ENCODE measurements at places on chromosomes 7 and 10.

DNA sequence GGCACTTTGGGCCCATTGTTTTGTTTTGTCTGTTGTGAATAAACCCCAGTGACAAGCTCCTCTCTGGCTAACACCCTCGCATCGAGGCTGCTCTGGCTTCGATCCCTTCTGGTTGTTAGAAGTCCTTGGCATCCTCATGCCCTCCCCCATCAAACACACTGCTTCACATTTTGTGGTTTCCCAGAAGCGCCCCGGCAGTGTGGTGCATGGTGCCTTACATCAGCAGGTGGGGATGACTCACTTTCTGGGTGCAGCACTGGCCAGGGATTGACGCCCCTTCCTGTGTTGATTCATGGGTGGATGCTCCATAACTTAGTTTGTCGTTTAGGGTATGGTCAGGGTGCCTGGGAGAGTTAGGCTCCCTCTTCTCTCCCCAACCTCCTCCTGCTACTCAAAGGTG is 51.4 kb downstream of the PLPP4 start:
- no peak for DNase-seq

GRCh38 chr10:100655760-100656421 is 89.5 kb upstream of the PAX2 start:
- DNase-seq: no peak

DNA sequence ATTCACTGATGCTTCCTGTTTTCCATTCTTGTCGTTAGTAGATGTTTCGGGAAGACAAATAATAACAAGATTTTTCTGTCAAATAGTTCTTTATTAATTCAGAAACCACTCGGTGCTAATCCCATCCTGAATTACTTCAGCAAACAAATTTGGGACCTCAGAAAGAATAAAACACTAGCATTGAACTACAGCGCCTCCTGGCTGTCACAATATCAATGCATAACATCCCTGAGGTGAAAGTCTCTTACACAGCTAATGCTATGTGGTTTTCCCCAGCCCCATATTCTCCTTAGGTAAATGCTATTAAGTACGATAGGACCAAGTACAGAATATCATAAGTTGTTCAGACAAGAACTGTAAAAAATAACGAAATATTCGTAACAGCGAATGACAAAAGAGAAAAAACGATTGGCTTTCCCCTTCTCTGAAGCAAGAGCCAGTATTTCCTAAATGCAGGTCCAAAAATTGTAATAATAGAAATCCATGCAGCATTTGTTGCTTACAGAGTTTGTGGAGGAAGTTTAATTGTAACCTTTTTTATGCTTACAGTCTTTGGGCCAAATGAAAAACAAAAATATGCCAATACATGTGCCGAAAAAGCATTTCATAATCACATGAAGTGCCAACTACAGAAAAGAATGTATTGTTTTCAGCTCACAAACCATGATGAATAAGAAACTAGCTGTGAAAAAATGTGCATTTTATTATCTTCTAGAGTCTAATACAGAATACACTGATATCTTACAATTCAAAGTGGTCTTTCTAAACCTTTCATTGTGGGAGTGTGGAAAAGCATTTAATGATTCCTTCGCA is 47.3 kb downstream of the MYPN start:
- DNase-seq: peak; percentile 57

GRCh38 chr7:34096198-34096651 is 190.9 kb downstream of the BMPER start:
- no peak for DNase-seq

- DNase-seq: peak; percentile 73
Observed at GRCh38 chr10:22666287-22667092, 47.9 kb downstream of the PIP4K2A start.

DNA sequence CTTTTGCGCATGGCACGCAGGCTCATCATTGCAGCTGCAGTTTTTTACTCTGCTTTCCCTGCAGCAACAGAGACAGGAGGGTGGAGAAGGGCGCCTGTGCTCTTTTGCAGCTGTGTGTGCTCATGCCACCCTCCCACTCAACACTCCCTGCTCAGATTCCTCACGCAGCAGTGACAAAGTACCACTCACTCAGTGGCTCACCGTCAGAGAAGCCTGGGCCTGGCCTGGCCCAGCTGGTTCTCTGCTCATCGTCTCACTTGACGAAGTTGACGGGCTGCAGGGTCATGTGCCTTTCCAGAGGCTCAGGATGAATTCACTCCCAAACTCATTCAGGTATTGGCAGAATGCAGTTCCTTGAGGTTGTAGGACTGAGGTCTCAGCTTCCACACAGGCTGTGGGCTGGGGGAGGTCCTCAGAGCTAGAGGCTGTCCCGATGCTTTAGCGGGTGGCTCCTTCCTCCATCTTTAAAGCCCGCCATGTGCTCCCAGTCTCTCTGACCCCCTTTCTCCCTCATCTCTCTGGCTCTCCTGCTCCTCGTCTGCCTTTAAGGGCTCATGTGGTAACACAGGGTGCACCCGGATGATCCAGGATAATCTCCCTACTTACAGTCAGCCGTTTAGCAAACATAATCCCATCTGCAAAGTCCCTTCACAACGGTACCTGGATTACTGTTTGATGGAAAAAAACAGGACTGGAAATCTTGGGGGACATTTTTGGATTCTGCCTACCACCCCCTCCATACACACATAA is 25.8 kb downstream of the PTPRE start:
- no peak for DNase-seq

DNA sequence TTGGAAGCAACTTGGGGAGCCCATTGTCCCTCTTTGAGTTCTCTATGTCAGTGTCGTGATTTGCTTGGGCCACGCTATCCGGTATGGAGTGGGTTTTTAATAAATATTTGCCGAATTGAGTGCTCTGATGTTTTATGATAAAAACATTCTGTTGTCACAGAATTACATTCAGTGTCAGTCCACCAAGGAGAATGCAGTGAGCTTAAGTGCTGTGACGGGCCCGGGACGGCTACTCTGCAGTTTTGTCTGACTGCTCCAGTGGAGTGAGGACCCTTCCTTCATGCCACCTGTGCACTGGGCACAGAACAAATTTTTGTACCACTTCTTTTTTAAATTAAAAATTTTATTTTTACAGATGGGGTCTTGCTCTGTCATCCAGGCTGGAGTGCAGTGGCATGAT is 76.0 kb downstream of the CARD11 start:
- DNase-seq: no peak

DNA sequence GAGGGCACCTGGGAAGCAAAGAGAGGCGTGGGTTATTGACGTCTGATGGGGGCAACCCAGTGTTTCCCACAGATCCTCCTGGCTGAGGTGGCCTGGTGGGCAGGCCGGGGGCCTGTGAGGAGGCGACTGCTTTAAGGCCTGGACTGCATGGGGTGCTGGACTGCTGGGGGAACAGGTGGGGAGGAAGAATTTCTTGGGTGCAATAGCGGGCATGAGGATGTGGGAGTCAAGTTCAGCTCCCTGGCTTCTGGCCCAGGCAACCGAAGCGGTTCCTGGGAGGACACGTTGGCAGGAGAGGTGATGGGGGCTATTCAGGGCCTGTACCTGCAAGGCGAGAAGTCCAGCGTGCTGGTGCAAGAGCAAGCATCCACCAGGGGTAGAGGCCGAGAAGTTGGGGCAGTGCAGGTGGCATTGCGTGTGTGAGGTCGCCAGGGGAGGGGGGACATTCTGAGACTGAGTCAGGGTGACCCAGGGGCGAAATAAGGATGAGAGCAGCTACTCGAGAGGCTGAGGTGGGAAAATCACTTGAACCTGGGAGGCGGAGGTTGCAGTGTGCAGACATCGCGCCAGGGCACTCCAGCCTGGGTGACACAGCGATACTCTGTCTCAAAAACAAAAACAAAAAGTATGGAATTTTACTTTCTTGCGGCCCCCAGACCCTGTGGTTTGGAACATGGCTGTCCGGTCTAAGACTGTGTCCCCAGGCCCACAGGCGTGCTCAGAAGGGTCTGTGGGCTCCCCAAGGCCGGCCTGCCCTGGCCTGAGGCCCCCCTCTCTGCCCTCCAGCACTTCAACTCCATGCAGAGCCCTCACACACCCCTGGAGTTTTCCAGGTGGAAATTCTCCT is 53.6 kb upstream of the ELN start:
- DNase-seq: no peak

GRCh38 chr7:81415181-81415580 is 354.7 kb downstream of the HGF start:
- DNase-seq: no peak

DNA sequence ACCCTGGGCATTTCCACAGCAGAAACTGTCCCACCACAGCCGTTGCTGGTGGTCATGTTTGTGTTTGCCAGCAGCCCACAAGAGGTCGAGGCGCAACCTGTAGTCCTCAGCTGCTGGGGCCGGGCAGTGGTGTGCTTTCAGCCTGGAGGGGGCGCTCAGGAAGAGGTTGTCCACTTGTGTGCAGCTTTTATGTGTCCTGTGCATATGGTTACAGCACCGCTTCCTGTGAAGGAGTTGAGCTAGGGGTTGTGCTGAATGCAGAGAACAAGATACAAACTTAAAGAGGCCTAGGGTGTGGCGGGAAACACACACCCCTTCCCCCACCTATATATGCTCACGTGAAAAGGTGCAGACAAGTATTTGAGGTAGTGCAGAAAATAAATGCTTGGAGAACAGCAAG is 29.5 kb upstream of the PFKFB3 start:
- no peak for DNase-seq

DNA sequence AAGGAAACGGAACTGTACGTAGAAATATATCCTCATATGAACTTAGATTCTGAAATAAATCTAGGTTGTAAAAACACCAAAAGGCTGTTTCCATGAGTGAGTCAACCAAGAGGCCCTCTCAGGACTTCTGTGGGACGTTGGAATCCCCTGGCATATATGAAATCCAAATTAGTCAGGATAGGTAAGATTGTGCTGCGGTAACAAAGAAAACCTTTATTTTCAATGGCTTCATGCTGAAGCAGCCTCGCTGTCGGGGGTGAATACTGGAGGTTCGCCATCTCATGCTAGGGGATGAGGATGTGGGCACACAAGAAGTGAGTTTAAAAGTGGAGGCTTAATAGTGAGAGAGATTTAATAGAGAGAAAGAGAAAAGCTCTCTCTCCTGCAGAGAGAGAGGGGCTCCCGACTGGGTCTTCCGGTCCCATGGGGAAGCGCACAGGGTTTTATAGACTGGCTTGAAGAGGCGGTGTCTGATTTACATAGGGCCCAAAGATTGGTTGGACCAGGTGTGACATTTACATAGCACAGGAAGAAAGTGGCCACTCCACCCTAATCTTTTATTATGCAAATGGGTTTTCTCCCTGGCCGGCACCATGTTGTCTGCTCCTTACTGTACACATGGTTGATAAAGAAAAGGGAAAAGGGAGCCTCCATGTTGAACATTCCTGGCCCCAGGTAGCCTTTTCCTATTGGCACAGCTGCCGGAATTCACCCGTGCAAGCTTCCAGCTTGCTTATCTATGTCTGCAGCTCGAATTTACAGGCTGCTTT is 52.3 kb upstream of the SEPHS1 start:
- no peak for DNase-seq

- DNase-seq: no peak
Observed at GRCh38 chr10:11010582-11010981, 7.1 kb upstream of the CELF2 start.

GRCh38 chr7:129776362-129776722 is 164.8 kb downstream of the NRF1 start:
- no peak for DNase-seq

DNA sequence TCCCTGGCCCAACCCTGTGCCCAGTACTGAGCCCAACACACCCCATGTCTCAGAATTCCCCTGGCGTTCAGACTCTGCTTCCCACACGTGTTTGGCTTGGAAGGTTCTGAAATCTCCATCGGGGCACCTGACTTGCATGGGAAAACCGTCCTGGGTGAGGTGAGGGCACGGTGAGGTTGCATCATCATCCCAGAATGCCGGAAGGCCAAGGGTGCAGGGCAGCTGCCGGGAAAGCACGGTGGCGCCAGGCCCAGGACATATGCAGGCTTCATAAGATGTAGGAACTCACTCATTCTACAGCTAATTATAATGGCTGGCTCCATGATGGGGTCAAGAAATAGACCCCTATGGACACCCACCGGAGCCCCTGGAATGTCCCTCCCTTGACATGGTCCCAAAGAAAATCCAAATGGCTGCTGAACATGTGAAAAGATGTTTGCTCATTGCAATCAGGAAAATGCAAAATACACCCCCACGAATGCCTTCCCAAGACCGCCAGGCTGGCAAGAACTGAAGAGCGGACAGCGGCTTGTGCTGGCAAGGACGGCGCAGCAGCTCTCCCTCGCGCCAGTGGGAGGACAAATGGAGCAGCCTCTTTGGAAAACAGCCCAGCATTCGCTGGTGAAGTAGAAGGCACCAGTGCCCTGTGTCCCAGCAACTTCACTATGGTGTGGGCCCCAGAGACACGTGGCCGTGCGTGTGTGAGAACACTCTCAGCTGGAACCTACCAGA is 2.3 kb downstream of the KNDC1 start:
- DNase-seq: no peak

GRCh38 chr10:62861507-62861906 is 45.3 kb upstream of the EGR2 start:
- no peak for DNase-seq

DNA sequence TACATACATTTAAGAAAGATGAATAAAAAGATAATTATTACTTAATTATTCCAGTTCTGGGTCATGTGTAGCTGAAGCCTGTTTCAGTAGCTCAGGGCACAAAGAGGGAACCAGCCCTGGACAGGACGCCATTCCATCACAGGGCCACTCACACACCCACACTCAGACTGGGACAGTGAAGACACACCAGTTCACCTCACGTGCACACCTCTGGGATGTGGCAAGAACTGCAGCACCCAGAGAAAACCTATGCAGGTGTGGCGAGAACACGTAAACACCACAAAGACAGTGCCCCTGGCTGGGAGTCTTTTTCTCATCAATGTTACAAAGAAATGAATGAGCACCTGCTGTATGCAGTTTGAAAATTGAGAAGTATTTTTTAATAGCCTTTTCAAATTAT is 1.6 kb upstream of the IDI1 start:
- DNase-seq: no peak

GRCh38 chr7:2755531-2755930 is 67.5 kb downstream of the AMZ1 start:
- no peak for DNase-seq

DNA sequence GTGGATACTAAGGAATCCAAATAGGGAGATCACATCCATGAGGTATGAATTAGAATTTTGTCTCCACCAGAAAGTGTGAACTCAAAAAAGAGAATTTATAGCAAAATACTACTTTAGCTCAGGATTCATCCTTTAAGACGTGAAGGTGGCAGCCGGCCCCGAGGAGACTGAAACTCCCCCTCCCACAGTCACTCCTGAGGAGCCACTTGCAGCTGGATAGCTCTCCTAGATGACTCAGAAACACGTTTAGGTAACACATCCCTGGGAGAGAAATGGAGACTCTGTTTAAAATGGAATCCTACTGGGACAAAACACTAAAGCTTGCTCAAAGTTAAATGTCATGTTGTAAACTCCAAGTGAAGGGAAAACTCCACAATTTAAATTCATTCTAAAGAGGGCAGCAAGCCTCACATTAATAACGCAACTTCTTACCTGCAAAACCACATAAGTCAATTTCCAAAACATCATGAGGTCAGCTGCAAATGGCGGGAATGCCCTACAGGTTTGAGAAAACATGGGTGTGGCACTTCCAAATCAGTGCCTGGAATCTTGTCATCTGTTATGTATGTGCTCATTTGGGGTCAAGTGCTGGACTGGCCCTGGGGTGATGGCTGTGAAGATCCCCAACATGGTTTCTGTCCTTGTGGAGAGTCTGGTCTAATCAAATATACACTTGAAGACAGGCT is 46.2 kb downstream of the ICA1 start:
- DNase-seq: no peak

- DNase-seq: no peak
Observed at GRCh38 chr10:86654411-86655172, at the start of gene OPN4. TSS of gene OPN4 (plus strand) at chr10:86654547. CDS start at chr10:86654784, 237 bp downstream.

GRCh38 chr10:530717-531116 is 158.8 kb downstream of the DIP2C start:
- DNase-seq: no peak
